Choroid plexus epithelial cell (primary cell): ENCODE measurements at places on chromosomes 4 and X.

DNA sequence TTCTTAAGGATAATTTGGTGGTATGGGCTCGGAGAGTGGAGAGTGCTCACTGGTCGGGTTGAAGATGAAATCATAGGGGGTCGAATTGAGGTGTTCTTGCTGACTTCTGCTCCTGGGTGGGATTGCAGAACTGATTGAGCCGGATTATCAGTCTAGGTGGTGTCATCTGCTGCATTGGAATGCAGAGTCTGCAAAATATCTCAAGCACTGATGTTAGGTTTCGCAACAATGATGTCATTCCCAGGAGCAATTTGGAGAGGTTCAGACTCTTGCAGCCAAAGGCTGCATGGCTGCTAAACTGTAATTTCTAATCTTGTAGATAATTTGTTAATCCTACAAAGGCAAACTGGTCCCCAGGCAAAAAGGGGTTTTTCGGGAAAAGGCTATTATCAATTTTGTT is 67.7 kb downstream of the RHOH start:
- peak; percentile 78 for DNase-seq

DNA sequence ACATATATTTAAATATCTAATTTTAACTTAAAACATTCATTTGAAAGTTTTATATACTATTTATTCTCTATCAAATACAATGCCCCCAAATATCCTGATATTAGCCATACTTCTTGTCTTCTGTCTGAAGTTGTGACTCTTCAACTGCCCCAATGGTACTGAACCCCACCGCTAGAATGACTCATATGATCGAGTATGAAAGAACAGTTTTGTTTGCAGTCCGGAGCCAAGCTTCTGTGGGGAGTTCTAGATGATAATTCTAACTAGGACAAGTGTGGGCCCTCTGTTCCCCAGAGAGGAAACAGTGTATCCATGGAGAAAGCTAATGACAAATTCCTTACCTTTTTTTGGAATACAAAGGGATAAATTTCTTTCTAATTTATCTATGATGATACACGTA is 24.7 kb upstream of the CT47A1 start:
- DNase-seq, result peak; percentile 2

GRCh38 chrX:144683247-144683646 is 564.1 kb upstream of the SPANXN1 start:
- no peak for DNase-seq

- no peak for DNase-seq
Measured at GRCh38 chr4:143726714-143727113, 26.2 kb upstream of the FREM3 start.

- DNase-seq, result no peak
Measured at GRCh38 chr4:118942465-118942864, 53.8 kb downstream of the SYNPO2 start.

- no peak for DNase-seq
Measured at GRCh38 chr4:38195911-38196310, 235.7 kb downstream of the PTTG2 start.

DNA sequence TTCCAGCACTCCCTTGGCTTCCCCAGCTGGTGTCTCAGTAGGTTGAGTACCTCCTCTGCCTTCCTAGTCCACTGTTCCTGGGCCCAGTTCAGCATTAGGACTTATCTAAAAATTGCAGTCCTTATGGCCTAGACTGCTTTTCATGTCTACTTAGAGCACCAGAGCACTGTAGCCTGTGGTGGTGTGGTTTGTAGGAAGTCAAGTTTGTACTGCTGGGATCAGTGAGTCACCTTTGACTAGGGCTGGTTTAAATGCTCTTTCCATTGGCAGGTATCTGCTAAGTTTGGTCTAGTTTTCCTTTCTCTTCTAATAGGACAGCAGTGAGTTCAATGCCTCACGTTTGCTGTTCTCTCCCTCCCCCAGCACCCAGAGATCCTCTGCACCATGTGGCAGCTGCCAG is 233.6 kb upstream of the WDFY3 start:
- DNase-seq, result no peak

GRCh38 chrX:23559975-23560374 is 107.3 kb upstream of the PRDX4 start:
- DNase-seq, result no peak

- DNase-seq, result peak; percentile 79
Measured at GRCh38 chrX:42746606-42747005, 31.4 kb downstream of the PPP1R2C start.

- DNase-seq, result peak; percentile 15
Measured at GRCh38 chrX:19174401-19175025, 52.2 kb upstream of the ADGRG2 start.

DNA sequence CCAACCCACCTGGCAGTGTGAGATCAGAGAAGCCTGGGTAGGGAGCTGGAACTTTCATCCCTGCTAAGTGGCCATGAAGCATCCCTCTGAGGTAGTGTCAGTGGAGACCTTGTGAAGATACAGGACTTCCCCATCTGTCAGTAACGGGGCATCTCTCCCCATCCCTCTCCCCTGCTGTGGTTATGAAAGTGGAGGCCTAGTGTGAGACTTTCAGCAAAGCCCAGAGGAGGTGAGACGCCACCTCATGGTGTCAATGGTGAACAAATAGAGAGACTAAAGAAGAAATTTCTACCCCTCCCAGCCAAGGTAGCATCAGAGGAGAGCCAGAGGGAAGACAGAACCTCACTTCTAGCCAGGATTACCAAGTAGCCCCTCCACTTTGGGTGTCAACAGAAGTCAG is 150.2 kb downstream of the VEGFC start:
- no peak for DNase-seq

GRCh38 chr4:118260309-118260708 is 92.5 kb downstream of the PRSS12 start:
- no peak for DNase-seq

DNA sequence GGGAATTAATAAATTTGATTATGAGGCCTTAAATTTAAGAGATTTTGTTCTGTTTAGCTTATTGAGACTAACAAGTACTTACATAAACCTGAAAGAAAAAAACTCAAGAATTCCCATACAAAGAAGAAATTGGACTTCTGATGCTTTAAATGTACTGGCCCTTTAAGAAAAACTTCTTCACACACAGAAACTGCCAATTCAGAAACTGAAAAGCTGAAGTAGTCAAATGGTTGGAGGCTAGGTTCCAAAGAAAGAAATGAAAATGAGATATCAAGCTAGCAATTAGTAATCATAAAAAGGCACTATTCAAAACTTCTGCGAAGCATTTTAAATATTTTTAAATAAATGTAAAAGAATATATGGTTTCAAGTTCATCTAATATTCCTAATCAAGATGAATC is 151.3 kb downstream of the THOC2 start:
- DNase-seq, result no peak

DNA sequence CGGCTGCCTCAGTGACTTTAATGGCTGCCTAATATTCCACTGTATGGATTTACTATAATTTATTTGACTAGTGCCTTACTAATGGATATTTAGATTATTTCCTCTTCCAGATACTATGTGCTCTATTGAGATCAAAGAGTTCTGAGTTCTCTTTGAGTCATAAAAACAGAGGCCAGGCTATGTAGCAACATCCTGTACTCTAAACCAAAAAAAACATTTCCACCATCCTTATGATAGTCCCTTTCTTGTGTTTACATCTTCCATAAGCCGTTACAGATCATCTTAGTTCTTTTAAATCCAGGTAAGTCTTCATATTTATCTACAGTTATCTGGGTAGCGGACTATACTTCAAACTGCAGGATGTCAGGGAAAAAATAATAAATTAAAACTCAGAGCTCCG is 56.6 kb upstream of the TMEM184C start:
- peak; percentile 80 for DNase-seq

GRCh38 chr4:52192721-52193135 is 141.6 kb downstream of the SPATA18 start:
- DNase-seq, result no peak

DNA sequence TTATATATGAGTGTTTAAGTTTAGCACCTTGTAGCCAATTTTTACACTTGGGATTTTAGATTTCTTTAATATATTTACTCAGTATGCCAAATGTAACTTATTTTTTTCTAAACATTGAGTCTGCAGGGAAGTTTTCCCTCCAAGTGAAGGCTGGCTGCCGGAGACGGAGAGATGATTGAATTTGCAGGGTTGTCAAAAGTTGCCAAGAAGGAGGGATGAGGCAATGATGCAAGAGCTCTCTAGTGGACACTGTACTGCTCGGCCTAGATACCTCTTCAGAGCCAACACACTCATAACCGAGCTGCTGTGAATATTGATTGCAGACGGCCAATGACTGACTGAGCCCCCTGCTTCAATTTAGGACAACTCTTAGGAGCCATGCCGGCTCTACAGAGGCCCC is 318.6 kb upstream of the CASK start:
- DNase-seq, result no peak

DNA sequence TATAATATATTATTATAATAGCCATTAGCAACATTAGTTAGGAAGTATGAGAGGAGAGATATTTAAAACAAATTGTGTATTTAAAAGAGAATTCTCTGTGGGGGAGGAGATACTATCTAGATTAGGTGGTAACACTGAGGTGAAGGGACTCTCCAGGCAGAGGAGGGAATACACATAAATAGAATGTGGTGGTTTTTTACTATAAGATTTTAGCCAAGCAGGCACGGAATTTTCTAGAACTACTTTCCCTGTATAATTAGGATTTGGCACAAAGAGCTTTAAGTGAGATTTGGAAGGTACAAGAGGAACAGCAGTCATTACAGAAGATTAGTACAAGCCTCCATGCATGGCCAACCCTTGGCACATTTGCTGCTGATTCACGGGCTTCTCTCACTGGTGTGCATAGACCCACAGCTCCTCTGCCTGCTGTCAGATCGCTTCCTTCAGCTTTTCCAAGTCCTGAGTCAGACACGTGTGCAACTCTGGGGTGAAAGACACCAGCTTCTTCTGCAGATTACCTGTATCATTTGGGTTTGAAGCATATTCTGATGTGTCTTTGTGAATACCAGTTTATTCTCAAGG is 685.5 kb downstream of the KCTD8 start:
- no peak for DNase-seq

DNA sequence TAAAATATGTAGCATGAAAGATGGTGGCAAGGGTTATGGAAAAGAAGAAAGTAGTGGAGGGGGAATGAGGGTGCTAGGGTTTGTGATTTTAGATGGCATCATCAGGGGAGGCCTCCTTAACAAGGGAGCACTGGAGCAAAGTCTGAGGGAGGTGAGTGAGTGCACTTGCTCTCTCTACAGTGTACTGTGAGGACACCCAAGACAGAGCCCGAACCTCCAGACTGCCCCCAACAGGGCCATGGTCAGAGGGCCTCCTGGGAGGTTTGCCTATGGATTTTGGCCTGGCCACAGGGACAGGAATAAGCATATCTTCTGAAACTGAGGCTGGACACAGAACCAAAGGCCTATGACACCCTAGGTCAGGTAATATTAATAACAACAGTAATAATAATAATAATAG is 21.4 kb upstream of the PJA1 start:
- DNase-seq, result no peak

GRCh38 chr4:158521484-158522088 is at the start of gene RXFP1:
TSS of gene RXFP1 (plus strand) at chr4:158521882. CDS start at chr4:158521977, 95 bp downstream.
- DNase-seq, result no peak

GRCh38 chr4:3774253-3774883 is 8.2 kb downstream of the ADRA2C start:
- DNase-seq, result no peak
